Vagina (tissue), 2 donors: ENCODE measurements at places on chromosomes 7 and 10. TPM values are rescaled to one million over a fixed set of nuclear protein-coding genes. Genes with fewer than 3 reads are reported as not detected.

DNA sequence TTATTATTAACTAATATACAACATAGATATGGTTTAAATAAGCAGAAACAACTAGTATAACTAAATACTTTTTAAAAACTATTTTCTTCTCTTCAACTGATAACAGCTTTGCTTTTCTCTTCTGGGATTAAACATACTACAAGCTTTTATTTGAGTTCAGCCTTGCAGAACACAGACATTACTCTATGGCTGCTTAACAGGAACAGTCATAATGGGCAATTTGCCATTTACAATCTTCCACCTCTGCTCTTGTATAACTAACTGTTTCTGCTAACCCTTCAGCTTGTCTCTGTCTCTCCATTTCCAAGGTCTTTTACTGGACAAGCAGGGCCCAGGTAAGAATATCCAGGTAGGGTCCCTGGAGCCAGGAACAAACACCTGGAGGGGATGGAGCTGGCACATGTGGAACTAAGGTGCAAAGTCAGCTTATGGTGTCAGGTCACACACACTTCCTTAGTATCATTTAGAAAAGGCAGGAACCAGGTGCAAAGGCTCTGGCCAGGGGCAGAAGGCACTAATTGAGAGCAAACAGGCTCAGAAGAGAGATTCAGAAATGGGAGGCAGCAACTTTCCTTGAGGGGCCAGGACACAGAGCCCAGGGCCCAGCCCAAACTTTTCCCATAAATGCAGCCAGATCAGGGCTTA lies 93.1 kb downstream of the STRA8 start:
- DNase-seq = no peak

GRCh38 chr10:61547297-61547696 lies 94.1 kb upstream of the TMEM26 start:
- DNase-seq = no peak

GRCh38 chr10:97029271-97029670 lies 156.5 kb downstream of the SLIT1 start:
- no peak for DNase-seq

DNA sequence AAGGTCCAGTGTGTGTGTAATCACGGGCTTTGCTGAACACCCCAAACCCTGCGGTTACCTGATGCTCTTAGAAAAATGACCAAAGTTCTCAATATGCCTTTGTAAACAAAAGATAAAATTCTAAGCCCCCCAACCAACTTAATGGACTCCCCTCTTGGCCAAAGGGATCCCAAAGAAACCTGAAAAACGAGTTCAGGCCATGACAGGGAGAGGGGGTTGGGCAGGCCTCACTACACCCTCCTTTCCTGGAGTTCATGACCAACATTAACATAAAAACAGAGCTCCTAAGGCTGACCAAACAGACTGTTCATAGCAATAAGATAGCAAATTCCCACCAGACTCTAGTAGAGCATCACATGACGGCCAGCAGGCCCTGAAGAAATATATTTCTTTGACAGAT lies 3.0 kb upstream of the VIPR2 start:
- DNase-seq = no peak

DNA sequence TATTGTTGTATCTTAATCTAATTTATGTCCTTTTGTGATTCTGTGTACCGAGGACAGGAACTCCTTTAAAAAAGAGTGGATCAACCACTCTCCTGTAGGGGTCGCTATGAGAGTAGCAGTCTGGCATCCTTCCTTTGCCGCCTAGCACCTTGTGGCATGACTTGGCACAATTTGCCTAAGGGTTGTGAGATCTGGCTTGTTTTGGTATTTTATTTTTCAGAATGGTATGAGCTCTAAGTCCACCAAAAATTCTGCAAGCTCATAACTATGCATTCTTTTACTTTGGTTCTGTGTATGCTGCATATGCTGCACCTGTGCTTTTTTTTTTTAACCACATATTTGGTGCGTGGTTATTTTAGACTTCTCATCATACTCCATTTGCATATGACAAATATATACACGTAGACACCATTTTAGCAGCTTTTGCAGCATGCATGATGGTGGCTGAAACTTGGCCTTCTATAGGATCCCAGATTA lies 112.8 kb downstream of the CDK14 start:
- no peak for DNase-seq

GRCh38 chr10:44935201-44935965 lies 24.2 kb upstream of the RASSF4 start:
- DNase-seq = no peak

GRCh38 chr7:44463169-44463808 lies 27.2 kb downstream of the NUDCD3 start:
- DNase-seq = no peak

DNA sequence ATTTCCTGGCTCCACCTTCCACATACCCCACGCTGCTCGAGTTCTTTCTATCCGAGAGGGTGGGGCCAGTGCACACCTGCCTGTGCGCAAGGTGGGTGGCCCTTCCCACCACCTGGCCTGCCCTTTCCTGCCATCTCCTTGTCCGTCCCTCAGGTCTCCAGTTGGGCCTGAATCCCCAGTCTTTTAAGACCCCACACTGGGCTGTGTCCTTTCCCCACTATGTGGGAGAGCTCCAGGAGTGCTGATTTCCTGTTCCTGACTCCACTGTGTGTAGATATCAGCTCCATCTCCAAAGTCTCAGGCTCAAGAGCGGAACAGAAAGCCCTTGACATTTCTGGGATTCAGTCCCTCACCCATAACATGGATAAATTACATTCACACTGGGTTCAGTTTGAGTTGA lies 20.1 kb downstream of the LHPP start:
- DNase-seq = no peak

GRCh38 chr7:7563269-7563668 lies 3.4 kb upstream of the MIOS start:
- DNase-seq = no peak

DNA sequence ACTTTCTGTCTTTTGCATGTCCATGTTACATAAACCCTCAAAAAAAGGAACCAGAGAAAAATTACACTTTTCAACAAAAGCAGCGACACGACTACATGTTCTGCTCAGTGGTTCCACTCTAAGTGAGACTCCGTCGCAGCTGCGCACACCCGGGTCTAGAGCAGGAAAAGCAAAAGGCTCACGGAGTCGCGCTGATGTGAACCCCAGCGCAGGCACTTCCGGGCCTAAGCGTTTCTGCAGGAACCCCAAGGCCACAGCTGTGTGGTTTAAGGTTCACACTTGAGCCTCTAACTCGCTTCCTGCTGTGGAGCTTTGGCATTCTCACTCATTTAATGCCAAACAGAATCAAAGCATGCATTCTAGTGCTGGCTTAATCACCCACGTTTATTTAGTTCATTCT lies 240.3 kb downstream of the DNAJB6 start:
- no peak for DNase-seq

GRCh38 chr7:128939861-128940410 lies 2.2 kb downstream of the IRF5 start:
- DNase-seq = no peak

DNA sequence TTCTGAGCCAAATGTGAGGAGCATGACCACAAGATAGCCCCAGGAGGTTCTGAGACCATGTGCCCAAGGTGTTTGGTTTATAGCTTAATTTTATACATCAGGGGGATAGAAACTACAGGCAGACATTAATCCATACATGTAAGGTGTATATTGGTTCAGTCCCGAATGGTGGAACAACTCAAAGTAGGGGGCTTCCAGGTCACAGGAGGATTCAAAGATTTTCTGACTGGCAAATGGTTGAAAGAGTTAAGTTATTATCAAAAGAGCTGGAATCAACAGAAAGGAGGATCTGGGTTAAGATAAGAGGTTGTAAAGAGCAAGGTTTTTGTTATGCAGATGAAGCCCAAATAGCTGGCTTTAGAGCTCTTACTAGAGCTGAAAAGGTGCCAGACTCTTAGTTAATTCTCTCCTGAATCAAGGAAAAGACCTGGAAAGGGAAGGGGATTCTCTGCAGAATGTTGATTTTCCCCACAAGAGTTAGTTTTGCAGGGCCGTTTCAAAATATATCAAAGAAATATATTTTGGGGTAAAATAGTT lies 640.0 kb downstream of the IPMK start:
- no peak for DNase-seq

GRCh38 chr7:158753900-158754299 lies 49.3 kb upstream of the NCAPG2 start:
- no peak for DNase-seq

- DNase-seq = no peak
Measured at GRCh38 chr10:74883428-74883827, 57.0 kb downstream of the KAT6B start.

GRCh38 chr10:67100951-67101350 lies 175.1 kb downstream of the LRRTM3 start:
- no peak for DNase-seq

- DNase-seq = no peak
Measured at GRCh38 chr7:81600608-81601007, 169.2 kb downstream of the HGF start.

DNA sequence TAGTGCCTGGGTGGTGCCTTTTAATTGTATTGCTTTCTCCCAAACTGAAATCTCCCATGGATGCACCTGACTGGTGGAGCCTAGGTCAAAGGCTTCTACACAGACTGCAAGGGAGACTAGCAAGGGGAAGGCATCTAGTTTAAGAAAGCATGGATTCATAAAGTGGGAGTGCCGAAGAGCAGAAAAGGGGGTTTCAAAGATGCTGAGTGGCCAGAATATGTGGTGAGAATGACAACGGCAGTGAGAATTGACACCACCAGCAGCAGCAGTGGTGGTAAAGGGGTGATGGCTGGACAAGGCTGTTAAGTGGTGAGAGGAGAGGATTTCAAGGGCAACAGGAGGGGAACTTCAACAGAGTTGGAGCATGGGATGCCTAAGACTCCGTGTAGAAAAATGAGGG lies 36.7 kb downstream of the LSMEM1 start:
- DNase-seq = no peak

DNA sequence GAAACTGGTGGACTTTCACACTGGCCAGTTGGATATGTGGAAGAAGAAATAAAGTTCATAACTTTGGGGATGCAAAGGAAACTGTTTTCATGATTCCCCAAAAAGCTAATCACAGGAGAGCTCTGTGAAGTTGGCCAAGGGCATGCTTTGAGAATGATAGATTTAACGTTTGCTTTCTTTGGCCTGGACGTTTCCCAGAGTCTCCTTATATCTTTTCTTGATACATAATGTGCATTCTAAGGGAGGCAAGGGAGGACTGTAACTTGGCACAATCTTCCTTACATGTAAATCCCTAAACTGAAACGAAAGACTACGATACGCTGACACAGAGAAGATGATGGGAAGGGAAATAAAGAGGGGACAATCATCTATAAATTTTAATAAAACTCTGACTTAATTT lies 176.5 kb upstream of the INHBA start:
- DNase-seq = no peak

- no peak for DNase-seq
Measured at GRCh38 chr10:55141892-55142291, 340.9 kb upstream of the PCDH15 start.

DNA sequence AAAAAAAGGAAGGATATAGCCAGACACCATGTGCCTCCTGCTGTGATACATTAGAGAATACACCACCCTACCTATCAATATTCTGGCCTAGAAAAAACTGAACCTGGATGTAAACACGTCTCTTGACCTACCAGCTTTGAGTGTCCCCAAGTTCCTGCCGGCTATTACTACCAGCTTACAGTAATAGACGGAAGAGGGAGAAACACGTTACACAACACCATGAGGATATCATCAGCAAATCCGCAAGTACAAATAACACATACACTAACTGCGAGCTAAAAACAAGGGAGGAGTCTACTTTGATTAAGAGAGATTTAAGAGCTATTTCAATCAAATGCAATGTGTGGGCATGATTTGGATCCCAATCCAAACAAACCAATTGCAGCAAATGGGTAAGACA lies 113.0 kb downstream of the COL28A1 start:
- no peak for DNase-seq

DNA sequence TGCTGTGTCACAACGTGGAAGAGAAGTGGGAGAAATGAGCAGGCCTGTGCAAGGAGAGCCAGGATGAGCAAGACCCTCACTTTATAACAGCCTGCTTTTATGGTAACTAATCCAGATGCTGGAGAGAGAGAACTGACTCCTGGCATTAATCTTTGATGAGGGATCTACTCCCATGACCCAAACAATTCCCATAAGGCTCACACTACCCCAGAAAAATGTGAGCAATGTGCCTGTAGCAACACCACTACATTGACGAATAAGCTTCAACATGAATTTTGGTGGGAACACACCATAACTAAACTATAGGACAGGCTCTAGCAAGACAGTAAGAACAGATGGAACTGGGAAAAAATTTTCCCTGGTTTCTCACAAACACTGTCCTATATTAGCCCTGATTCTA lies 173.6 kb upstream of the PRSS58 start:
- DNase-seq = no peak

- no peak for DNase-seq
Measured at GRCh38 chr10:131944976-131945695, 36.6 kb downstream of the BNIP3 start.

DNA sequence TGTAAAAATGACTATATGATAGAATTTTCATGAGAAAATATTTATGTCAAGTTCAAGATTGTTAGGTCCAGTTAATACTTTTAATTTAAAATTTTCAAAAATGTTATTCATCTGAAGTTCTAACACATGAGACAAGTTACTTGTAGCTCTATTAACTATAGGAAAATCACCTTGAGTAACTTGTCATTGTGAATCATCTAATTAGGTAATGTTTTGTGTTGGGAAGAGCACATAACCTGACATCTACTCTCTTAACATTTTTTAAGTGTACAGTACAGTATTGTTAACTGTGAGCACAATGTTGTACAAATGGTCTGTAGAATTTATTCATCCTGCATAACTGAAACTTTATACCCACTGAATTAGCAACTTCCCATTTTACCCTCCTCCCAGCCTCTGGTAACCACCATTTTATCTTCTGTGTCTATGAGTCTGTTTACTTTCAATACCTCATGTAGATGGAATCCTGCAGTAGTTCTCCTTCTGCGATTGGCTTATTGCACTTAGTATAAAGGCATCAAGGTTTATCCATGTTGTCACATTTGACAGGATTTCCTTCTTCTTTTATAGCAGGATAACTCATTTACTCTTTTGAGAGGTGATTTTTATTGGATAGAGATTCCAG lies 54.6 kb downstream of the ARL4A start:
- no peak for DNase-seq

DNA sequence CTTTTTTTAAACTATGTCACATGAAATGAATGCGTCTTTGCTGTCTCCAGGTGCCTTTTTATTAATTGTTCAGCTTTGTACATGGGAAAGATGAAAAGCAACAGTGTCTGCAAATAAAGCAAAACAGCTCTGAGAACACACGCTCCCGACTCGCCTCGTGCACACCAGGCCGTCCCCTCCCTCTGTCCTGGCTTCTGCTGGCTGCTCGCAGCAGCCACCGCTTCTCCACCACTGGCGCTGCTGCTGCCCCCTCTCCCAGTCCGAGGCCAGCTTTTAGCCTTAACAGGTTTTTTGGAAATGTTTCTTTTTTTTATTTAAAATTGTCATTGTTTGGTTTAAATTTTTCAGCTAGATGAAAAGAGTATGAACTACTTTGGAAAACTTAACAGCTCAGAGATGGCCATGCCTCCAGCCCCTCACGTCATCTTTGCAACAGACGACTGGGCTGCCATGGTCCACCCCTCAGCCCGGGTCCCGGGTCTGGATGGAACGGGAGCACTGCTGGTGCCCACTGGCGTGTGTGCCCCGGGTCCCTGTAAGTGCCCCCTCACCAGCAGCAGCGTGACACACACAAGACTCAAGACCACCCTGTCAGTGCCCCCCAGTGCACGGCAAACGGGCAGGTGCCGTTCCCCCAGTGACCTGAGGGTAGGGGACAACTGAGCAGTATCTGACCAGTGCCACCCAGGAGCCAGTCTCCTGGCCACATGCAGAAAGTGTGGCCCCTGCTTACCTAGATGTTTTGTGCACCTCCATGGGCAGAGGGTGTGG lies 415.6 kb upstream of the FOXK1 start:
- DNase-seq = no peak

The ICA1 gene
- total RNA-seq = 25.5 TPM

The PRPS1L1 gene
- not detected for total RNA-seq

The SLC26A5 gene
- not detected for total RNA-seq

The GNAT3 gene
- total RNA-seq = not detected

The PCLO gene
- total RNA-seq = 10.8 TPM
